Skin of body (tissue), 3 donors: ENCODE measurements at places on chromosomes 13 and 19. TPM values are rescaled to one million over a fixed set of nuclear protein-coding genes. Genes with fewer than 3 reads are reported as not detected.

Gene SLC25A41
- total RNA-seq: 0.49 TPM

Gene SLC10A2
- not detected for total RNA-seq

Gene KLK11
- 19.5 TPM for total RNA-seq

Gene TUBA3C
- not detected for total RNA-seq

Gene LRP3
- 15.0 TPM for total RNA-seq

DNA sequence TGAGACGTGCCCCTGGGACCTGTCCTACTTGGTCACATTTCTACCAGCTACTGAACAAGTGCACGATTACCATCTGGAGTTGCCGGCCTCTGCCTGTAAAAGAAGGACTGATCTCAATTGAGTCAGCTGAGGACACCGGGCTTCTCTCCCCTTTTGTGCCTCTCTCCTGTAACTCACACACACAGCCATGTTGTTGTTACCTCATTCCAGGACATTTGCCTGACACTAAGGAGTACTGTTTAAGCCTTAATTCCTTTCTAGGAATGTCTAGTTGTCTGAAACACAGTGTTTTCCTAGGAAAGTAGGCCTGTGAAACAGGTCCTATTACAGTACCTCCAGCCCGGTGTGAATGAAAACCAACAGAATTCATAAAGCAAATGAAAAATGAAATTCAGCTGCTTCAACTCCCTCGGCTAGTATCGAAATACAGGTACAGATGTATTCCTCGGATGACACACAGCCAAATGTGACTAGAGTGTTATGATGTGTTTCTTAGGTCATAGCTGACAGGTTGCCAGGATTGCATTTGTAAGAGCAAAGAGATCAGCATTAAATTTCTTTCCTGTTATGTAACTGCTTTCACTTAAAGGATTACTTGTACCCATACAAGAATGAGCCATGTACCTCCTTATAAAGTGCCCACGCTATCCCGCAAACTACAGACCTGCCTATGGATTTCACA lies 152.0 kb upstream of the IRS2 start:
- peak; percentile 76 for DNase-seq

GRCh38 chr13:33963895-33964294 lies 145.9 kb downstream of the RFC3 start:
- no peak for DNase-seq

- no peak for DNase-seq
These were observed 1.4 kb downstream of the PTH2 start for GRCh38 chr19:49421878-49422202.

DNA sequence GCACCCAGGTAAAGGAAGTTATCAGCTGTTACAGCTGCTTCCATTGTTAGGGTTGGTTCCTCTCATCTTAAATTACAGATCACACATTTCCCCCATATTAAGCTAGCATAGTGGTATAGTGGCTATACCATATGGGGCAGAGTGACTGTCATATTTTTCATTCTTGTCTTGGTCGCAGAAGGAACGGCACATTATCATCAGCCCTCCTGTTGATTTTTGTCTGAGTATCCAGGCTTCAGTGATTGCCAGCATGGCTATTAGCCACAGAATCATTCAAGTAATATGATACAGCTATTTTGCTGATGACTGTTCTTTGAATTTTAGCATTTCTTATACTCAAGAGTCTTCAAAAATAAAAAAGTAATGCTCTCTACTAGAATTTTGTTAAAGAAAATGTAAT lies 240.9 kb downstream of the LIG4 start:
- no peak for DNase-seq

DNA sequence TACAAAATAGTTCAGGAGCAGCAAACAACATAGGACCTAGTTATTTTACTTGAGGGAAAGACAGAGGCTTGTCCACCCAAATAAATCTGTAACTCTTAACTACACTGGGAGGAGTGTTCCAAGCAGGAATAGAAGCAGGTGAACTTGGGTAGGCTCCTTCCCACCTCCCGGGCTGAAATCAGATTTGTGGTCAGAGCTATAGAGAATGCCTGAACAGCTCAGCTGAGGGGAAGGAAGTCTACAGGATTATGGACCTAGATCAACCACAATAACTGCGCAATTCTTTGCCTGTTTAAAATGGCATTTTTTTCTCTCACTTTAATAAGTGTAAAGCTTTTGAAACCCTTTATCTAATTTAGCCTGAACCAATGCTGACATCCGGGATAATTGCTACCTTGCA lies 73.5 kb upstream of the IRS2 start:
- DNase-seq: no peak

DNA sequence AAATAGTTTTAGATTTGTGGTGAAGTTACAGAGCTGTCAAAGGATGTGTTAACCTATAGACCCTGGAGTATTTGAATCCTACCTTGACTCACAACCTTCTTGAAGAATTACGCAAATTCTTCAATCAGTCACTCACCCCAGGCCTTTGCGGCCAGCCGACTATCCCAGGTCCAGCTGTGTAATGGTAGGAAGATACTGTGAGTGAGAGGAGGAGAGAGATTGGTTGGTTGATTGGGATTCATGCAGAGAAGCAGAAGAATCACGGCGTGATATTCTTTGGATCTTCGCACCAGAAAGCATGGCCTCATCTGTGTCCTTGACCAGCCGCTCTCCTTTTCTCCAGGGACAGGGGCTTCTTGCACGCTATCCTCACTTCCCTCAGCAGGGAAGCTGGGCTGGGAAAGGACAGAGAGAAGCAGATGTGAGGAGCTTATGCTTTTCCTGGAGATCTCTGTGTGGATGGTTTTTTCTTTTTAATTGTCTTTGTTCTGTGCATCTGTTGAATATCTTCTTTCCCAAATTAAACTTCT lies 249.1 kb downstream of the GGACT start:
- no peak for DNase-seq

GRCh38 chr13:61765181-61765742 lies 349.6 kb upstream of the PCDH20 start:
- DNase-seq: no peak

GRCh38 chr19:38683393-38684077 lies 36.1 kb downstream of the ACTN4 start:
- DNase-seq: no peak

DNA sequence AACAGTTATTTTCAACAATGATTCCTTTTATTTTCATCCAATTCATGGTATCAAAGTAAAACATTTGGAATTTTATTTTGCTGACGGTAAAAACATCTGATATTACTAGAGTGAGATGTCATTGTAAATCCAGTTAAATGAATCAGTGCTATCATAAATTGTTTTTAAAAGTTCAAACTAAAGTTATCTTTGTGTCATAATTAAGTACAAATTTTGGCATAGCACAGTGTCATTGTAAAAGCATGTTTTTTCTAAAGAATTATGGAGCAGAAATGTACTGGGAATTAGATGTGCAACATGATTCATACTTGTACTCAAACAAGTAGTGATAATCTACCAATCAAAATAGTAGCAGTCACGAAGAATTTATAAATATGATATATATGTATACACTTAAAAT lies 92.8 kb downstream of the FAM216B start:
- peak; percentile 39 for DNase-seq

- no peak for DNase-seq
These were observed 76.9 kb downstream of the ITGBL1 start for GRCh38 chr13:101529422-101529821.

- no peak for DNase-seq
These were observed 26.0 kb downstream of the SLC7A1 start for GRCh38 chr13:29569253-29570050.

- no peak for DNase-seq
These were observed 859 bp downstream of the ZNF433 start for GRCh38 chr19:12034620-12035019.

- DNase-seq: no peak
These were observed 4.8 kb downstream of the ADPRHL1 start for GRCh38 chr13:113448545-113448884.

- no peak for DNase-seq
These were observed 55.7 kb upstream of the ABCC4 start for GRCh38 chr13:95356916-95357315.

DNA sequence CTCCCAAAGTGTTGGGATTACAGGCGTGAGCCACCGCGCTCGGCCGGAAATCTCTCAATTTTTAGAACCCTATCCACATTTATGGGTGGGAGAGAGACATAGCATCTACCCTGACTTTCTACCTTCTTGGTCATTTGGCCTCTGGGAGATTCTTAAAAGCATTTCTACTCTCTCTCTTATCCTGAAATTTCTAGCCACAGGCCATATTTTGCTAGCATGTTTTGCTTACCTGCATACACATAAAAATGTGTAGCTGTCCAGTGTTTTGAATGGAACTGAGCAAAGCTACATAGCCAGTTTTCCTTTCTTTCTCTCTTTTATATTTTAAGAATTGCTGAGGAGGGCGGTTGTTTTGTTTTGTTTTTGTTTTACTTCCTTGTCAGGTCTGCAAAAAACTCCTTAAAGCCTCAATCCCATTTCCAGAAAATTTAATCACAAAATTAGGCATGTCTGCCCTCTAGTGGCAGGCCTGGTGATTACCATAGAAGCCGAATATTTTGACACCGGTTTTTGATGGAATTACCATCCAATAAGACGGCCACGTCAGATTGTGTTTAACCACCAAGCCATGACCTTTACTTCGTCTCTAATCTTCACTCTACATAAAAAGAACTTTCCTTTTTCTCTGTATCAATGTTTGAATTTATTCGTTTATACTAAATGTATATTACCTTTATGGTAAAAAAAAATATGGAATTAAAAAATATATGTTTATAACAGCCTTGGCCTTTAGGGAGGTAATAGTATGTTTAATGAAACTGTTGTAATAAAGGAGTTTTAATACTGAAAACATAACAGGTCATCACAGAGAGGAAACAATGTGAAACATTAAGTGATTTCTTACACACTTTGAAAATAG lies 34.4 kb upstream of the OXGR1 start:
- peak; percentile 62 for DNase-seq

DNA sequence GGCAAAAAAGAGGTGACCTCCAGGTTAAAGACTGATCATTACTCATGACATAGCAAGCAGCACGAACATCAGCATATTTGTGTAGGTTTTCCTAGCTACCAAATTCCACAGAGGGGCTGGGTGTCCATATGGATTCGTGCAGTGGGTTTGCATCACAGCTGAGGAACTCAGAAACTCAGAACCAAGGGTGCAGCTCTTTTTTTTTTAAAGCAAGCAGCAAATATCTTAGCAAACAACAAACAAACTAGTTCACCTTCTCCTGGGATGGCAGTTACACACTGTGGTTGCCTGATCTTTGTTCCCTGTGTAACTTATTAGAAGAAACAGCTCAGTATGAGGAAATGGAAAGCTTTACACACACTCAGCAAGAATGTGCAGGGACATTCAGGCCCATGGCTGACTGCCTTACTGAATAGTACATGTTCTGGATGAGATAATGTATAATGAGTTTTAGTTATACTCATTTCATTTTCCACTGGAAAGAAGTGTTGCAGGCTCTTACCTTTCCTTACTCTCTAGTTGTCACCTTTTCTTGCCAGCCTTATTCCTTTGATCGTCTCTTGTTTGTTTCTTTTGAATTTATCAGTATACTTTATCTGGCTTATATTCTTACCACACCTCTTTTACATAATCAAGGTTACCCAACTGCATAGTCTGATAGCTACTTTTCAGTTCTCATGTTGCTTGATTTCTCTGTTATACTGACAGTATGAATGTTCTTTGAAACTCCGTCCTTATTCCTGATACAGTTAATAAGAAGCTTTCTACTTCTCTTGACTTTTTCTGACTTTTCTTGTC lies 4.3 kb downstream of the NDFIP2 start:
- peak; percentile 73 for DNase-seq

DNA sequence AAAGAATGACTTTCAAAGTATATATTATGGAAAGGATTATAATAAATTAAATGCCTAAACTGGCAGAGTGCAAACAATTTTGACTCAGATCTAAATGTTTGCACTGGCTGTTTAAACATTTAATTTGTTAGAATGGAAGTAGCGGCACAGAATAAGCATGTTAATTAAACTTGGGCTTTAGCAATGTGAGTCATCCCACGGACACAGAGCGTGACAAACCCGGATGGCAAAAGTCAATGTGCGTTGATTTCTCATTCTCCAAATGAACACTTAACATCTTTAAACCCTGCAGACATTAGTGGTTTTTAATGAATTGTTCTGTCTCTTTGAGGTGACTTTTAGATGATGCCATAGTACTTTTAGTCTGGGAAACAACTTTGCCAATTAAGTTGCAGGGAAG lies 38.4 kb downstream of the PCDH8 start:
- no peak for DNase-seq

DNA sequence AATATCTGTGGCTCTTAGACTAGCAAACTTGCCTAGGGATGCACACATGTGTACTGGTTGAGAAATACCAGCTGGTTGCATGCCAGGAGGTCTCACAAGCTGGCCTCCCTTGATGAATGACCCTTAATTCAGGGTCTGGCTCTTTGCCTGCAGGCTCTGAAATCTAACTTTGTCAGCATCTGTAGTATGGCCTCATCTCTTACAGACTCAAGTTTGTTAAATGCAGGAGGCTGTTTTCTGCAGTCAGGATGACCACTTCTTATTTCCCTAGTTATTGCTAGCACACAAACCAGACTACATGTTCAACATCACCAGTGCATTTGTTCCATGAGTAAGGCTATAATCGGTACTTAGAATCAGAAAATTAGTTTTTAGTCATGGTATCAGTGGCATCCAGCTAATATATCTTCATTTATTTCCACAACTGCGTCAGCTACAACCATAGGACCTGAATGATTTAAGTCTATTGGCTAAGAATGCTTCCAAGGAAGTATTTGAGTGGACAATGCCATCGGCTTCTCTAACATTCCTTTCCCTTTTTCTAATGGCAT lies 23.3 kb upstream of the POSTN start:
- no peak for DNase-seq

GRCh38 chr19:51253088-51253806 lies 2.4 kb downstream of the SIGLECL1 start:
- DNase-seq: no peak

GRCh38 chr13:38255600-38255999 lies 94.1 kb upstream of the UFM1 start:
- no peak for DNase-seq

DNA sequence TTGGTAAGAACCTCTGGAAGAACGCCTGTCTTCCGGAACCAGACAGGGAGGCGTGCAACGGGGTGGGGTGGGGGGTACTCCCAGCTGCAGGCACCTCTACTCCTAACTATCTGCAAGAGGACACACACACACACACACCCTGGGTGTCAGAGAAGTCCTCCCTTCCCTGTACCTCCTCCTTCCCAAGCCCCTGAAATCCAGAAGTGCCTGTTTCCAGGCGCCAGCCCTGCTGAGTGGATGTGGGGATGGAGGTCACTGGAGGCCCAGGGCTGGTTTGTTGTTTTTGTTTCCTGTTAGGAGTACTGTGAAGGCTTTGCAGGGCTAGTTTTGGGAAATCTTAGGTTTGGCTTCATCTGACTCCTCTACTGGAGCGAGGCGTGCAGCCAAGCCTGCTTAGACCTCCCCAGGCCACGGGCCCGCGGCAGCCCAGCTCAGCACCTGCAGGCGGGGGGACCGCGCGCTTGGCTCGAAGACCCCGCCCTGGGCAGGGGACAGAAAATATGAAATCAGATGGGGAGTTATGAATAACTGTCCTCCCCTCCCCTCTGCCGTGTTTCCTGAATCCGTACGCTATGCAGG lies 36.4 kb downstream of the SOX1 start:
- DNase-seq: no peak

GRCh38 chr19:51417107-51417809 lies at the start of gene SIGLEC10:
Gene SIGLEC10, minus strand, starts transcription at chr19:51417642. Its CDS starts 61 bp downstream, at chr19:51417581.
- no peak for DNase-seq
